Stimulated activated CD8-positive, alpha-beta memory T cell treated with anti-CD3 and anti-CD28 coated beads, Interleukin-15, amount 100 ng/mL, for 1 hour (primary cell): ENCODE measurements at places on chromosomes 12 and 14.

- DNase-seq: no peak
Measured at GRCh38 chr14:60931218-60931617, 49.7 kb downstream of the TRMT5 start.

GRCh38 chr12:105270671-105271255, 34.8 kb upstream of the APPL2 start:
- no peak for DNase-seq

- DNase-seq: no peak
Measured at GRCh38 chr12:90959538-90960139, 4.7 kb upstream of the CCER1 start.

GRCh38 chr12:126704609-126705008, 1562.4 kb upstream of the TMEM132C start:
- no peak for DNase-seq

DNA sequence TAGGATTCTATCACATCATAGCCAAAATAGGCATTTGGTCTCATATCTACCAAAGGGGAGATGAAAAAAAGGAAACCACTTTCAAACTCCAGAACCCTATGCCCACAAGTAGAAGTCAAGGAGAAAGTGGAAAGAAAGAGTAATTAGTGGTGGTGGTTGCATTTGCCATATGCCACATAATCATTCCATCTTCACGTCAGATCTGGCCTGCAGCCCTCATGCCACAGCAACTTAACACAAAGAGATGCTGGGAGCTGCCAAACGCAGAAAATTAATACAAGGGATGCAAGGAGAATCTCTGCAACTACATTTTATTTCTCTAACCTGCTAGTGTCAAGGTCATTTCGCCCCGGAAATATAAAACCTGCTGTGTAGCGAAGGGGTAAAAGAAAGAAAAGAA, 148.6 kb upstream of the FOXN3 start:
- DNase-seq: no peak

DNA sequence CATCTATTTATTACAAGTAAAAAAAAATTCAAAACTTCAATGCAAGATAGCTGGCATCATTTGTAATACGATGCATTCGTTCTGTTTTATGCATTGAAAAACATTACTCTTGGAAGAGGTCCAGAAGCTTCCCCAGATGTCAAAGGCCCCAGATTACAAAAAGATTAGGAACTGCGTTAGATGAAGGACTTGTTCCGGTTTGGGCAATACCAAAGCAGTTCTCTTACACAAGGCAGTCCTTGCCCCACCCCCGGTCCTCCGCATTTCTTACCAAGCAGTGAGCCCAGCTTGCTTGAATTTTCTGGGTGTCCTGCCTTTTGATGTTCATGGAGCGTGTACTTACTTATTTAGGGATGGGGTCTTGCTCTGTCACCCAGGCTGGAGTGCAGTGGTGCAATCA, 4.8 kb upstream of the HVCN1 start:
- DNase-seq: no peak

DNA sequence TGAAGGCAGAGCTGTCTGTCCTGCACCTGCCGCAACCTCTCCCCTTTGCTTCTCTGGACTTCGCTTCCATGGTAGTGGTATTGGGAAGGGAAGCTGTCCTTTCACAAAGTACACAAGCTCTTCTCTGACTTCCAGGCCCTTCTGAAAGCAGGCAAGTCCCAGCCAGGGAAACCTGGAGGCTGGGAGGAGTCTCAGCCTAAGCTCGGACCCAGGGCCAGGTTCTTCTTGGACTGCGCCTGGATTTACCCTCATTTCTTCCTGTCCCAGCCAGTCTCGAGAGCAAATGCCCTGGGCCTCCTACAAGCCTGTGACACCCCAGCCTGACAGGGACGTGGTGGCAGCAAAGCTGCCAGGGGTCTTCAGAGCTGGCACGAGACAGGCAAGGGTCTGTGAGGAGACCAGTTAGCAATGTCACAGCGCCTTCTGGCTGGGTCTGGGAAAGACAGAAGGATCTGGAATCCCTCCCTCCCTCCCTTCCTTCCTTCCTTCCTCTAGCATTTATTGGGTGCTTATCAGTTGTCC, 22.4 kb downstream of the ISCA2 start:
- DNase-seq: no peak

DNA sequence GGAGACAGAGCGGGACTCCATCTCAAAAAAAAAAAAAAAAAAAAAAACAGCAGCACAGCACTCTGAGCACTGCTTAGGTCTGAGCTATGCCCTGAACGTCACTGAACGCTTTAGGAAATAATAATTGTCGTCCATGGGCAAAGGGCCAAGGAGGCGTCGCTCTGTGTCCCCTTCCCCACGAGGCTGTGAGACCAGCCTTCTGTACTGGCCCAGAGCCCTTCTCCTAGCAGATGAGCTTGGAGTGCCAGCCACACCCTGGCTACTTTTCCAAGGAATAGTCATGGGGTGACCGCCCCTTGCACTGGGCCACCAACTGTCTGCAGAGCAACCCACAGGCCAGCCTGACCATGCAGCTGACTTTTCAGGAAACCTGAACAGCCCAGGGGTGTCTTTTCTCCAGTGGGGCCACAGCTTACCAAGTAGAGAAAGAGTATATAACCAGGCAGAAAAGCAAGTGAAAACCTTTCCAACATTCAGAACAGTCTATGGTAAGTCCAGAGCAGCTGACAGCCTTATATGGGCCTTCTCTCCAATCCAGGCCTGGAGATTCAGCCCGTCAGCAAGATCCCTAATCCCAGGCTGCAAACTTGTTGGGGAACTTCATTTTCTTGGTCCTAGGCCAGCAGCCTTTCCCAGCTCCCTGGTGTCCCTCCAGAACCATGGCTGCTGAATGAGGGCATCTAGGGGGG, 28.5 kb downstream of the CD9 start:
- DNase-seq: no peak

DNA sequence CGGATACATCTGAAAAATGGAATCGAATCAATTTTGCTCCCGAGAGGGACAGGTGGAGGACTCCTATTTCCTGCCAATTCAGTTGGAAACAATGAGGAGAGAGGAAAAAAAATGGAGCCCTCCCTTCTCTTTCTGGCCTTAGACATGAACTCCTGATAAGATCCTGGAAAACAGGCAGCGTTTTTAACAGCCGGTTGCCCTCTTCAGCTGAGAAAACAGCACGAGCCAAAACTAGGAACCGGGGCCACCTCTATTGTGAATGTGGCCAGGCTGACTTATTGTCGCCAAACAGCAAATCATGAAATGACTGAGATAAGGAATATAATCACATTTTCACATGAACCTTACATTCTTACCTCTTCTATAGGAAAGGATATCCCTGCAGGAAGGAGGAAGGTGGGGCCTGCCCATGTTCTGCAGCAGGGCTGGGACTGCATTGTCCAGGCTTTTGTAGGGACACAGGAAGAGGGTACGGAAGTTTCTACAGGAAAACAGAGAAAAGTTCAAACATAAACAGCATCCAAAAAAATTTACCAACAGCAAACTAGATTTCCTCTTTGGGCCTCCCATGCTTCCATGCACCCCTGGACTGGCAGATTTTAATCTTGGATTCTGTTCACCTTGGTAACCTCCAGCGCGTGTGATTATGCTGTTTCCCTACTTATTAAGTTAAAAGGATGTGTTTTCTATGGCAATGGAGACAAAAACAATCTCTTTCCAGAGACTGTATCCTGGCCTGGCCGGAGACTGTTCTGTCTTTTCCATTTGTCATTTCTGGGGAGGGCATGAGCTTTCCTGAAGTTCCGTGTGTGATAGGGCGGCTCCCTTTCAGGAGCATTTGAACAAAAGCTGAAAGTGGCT, 29.0 kb upstream of the ELK3 start:
- DNase-seq: no peak

DNA sequence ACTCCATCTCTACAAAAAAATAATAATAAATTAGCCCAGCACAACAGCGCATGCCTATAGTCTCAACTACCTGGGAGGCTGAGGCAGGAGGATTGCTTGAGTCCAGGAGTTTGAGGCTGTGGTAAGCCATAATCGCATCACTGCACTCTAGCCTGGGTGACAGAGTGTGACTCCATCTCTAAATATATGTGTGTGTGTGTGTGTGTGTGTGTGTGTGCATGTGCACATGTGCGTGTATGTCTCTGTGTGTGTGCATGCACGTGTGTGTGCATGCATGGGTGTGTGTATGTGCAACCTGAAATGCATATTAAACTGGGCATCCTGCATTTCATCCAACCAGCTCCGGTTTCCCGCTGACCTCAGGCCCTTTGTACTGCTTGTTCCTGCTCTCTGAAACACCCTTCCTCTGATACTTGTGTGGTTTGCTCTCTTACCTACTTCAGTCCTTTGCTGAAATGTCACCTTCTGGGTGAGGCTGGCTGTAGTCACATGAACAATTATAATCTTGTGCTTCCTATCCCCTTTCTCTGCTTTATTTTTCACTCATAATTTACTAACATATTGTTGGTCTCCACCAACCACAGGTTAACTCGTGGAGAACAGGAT, 46.9 kb downstream of the PHLDA1 start:
- DNase-seq: no peak

GRCh38 chr12:124866883-124867400, 3.3 kb upstream of the SCARB1 start:
- DNase-seq: no peak

- no peak for DNase-seq
Measured at GRCh38 chr12:120822832-120823503, 81.2 kb downstream of the SPPL3 start.
